ENCODE measurements at places on chromosomes 5 and 9.

DNA sequence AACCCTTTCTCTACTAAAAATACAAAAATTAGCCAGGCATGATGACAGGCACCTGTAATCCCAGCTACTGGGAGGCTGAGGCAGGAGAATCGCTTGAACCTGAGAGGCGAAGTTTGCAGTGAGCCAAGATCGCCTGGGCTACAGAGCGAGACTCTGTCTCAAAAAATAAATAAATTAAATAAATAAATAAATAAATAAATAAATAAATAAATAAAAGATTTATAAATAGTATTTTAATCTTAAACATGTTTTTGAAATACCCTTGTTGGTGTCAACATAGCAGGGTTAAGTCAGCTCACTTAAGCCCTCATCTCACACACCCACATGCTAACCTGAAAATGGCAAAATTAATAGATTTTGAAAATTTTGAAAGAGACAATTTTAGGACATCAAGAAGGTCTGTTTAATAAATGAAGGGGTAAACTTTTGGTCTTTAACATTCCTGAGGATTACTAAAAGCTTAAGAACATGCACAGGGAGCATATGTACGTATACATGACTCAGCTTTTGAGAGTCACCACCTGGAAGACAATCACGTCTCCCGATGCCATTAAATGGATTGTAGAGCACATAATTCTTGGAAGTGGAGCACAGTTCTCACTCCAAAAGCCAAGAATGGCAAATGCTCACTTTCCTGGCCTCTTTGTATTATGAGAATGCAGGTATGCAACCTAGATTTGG lies 202.5 kb downstream of the GDNF start:
- DNase-seq: no peak

- no peak for DNase-seq
Observed at GRCh38 chr5:145157841-145158240, 677.3 kb downstream of the PRELID2 start.

GRCh38 chr5:94618029-94618492 lies 343 bp downstream of the KIAA0825 start:
- peak; percentile 17 for DNase-seq

GRCh38 chr5:94944160-94944559 lies 325.7 kb downstream of the SLF1 start:
- no peak for DNase-seq

- no peak for DNase-seq
Observed at GRCh38 chr5:38284384-38284783, 26.0 kb downstream of the EGFLAM start.

- DNase-seq: no peak
Observed at GRCh38 chr9:96674906-96675538, 19.9 kb upstream of the PRXL2C start.

DNA sequence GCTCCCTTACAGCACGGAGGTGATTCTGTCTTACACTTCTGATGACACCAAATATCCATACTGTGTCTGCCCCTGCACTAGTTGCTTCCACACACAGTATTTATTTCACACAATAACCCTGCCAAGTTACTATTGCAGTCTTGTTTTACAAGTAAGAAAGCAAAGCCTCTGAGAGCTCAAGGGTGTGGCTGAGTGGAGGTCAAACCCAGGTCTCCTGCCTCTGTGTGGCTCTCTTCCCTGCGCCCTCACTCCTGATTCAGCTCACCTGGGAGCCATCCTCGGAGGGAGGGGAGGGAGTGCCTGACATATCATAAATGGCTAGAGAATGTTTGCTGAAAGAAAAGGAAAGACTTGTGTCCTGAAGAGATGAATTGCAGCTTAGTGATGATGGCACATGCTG lies 41.0 kb downstream of the MVB12B start:
- no peak for DNase-seq

DNA sequence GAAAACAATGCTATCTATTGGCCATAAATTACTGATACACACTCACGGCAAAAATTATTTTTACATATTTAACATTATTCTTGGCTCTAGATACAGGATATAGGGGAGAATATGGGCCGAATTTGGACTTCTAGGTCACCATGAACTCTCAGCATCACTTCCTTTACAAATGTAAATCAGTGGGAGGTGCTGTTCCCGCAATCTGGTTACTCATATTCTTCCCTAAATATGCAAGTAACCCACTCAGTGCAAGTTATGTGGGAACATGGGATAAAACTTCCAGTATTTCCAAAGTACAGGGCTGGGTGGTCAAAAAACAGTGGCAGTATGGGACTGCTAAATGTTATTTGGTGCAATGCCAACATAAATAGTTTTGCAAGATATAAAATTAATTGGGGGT lies 145.6 kb downstream of the PPP2R2B start:
- DNase-seq: no peak

DNA sequence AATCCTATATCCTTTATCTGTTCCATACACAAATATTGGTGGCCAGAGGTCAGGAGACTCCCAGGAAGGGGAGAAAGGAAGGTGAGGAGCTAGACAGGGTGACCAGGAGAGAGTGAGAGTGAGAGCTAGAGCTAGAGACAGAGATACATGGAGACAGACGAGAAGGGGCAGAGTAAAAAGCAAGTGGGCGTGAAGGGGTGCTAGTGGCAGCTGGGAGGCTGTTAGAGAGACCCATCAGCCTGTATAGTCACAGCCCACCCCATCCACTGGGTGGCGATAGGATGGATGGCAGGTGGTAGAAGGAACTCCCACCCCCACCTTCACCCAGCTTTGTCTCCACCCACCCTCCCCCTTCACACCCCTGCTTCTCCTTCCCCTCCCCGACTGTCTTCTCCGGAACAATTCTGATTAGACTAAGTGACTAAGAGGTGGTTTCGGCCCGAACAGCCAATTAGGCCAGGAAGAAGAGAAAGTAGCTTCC lies 32.8 kb downstream of the PCDH1 start:
- DNase-seq: no peak

- no peak for DNase-seq
Observed at GRCh38 chr9:94804316-94804715, 77.8 kb downstream of the AOPEP start.

- DNase-seq: no peak
Observed at GRCh38 chr5:142421621-142422397, 97.0 kb upstream of the SPRY4 start.

DNA sequence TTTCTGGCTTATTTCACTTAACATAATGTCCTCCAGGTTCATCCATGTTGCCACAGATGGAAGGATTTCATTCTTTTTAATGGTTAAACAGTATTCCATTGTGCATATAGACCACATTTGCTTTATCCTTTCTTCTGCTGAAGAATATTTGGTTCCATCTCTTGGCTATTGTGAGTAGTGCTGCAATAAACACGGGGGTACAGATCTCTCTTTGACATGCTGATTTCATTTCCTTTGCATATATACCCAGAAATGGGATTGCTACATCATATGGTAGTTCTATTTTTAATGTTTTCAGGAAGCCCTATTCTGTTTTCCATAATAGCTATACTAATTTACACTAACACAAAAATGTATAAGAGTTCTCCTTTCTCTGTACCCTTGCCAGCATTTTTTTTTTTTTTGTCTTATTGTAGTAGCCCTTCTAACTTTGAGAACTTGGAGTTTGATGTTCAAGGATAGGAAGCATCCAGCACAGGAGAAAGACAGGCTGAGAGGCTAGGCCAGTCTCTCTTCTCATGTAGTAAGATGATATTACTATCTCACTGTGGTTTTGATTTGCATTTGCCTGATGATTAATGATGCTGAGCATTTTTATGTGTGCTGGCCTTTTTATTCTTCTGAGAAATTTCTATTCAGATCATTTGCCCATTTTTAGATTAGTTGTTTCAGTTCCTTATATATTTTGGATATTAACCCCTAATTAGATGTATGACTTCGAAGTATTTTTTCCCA lies 592.2 kb upstream of the ZNF608 start:
- DNase-seq: no peak

GRCh38 chr9:99449726-99450125 lies 227.6 kb downstream of the SEC61B start:
- no peak for DNase-seq

DNA sequence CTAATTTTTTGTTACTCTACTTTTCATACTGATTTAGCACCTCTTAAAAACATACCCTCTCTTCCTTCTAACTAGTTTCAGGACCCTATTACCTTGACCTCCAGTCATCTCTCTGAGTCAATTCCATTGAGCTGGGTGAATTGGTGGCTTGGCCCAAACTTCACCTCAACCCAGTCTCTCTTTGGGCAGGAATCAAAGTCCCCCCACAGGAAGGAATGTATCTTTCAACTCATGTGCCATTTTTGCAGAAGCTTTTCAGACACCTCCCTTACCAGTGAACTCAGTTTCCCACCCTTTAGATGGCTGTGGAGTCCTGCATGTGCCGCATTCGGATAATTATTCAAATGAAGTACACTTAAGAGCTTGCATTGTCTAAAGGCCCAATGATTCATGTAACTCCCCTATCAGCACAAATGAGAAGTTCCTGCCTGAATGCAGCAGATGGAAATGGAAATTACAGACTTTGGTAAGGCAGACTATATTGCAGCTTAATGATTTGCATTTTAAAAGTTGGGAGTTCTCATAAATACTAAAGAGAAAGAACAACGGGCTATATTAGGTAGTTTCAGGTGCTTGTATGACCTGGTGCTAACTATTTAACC lies 693.5 kb downstream of the PTPRD start:
- no peak for DNase-seq

DNA sequence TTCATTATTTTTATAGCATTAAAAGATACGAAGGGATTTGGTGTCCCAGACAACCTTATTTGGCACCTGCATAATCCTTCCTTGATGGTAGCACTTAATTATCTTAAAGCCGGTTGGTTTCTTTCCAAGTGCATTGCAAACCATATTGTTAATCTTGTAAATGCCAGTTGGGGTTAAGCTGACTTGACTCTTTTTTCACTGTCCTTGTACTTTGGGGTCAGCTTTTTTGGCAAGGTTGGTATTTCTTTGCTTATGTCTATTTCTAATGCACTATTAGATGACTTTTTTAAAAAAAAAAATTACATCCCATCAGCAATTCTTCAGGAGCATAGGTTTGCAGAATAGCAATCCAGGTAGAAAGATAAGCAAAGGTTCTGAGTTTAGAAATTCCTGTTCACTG lies 466.8 kb upstream of the TLE4 start:
- DNase-seq: no peak

DNA sequence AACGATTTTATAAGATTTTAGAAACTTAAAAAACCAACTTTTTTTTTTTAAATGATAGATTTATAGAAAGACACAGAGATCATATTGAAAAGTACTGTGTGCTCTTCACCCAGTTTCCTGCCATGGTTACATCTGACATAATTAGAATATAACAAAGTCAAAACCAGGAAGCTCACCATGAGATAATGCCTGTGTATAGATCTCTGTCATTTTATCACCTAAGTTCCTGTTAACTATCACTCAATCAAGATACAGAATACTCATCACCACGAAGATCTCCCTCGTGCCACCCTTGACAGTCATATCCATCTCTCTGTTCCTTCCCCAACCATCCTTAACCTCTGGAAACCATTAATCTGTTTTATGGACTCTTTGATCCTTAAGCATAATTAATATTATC lies 39.1 kb downstream of the POC5 start:
- DNase-seq: no peak

- no peak for DNase-seq
Observed at GRCh38 chr5:121851643-121852574, at the start of gene FTMT. Gene FTMT (plus strand): TSS chr5:121851882. CDS start chr5:121851964, 82 bp downstream.

DNA sequence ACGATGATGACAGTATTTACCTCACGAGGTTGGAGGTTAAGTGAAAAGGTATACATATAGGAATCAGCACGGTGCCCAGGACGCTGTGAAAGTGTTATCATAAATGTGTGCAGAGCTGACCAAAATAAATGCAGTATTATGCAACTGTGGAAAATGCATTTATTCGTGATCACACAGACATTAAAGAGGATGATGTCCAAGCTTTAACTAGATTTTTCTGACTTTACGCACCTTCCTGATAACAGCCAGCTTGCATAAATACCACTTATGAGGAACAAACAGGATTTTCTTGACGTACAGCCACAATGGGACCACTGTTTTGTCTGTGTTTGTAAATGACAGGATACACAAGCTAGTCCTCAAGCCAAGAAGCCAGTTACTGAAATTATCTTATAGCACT lies 71.4 kb upstream of the ATP10B start:
- no peak for DNase-seq

- DNase-seq: no peak
Observed at GRCh38 chr5:9953691-9954090, 296.0 kb downstream of the ATPSCKMT start.

DNA sequence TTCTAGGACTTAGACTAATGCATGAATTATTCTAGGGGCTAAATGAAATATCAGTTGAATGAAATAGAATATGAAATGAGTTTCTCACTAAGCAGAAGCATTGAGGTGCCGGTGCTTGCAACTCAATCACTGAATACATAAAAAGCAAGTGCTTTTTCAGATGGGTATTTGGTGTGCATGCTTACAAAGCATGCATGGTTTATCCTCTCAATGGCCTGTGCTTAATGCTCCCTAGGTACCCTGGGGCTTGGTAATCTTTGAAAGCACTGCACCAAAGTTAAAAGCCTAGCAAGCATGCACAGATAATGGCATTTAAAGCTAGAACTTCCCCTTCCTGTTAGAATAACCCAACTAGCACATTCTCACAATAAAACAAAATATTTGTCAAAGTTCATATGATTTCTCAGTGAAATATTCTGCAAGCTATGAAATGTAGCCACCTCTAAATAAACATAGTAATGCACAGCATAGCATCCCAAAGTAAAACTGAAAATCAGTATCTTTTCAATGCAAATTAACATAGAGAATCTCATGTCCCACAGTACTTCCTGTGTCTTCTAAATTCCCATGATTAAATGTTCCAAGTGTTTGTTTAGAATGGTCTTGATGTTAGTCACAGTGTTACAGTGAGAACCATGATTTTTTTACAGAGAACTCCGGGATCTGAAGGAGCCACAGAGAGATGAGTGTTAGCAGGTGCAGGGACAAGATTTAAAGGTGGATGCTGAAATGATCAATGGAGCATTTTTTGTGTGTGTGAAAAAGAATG lies 143.4 kb upstream of the CDH6 start:
- DNase-seq: no peak

DNA sequence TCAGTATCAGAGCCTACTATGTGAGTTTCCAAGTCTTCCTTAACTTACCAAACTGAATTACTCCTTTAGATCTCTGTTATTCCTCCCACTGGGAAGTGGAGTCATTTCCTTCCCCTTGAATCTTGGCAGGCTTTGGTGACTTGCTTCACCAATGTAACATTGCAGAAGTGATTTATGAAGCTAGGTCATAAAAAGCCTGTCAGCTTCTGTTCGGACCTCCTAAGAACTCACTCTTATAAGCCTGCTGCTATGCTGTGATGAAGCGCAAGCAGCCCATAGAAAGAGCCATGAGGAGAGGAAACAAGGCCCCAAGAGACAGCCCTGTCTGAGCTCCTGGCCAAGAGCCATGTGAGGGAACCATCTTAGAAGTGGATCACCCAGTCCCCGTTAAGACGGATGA lies 14.2 kb upstream of the FOXB2 start:
- DNase-seq: no peak

DNA sequence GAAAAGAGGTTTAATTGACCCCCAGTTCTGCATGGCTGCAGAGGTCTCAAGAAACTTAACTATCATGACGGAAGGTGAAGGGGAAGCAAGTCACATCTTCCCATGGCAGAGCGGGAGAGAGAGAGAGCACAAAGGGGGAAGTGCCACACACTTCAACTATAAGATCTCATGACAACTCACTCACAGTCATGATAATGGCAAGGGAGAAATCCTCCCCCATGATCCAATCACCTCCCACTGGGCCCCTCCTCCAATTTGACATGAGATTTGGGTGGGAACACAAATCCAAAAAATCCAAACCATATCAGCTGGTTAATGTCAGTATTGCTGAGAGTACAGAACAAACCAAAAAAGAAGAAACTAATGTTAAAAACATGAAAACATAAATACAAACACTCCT lies 120.2 kb downstream of the STARD4 start:
- DNase-seq: no peak

- no peak for DNase-seq
Observed at GRCh38 chr5:51347704-51348103, 35.5 kb upstream of the ISL1 start.

Measured in fibroblast of skin of left biceps (primary cell).